NCI-H748 treated with DMSO at 0.1 percent for 48 hours (cell line): ENCODE measurements at places on chromosomes 4 and X.

GRCh38 chr4:137541181-137541580 lies 8.9 kb upstream of the PCDH18 start:
- DNase-seq, result no peak

DNA sequence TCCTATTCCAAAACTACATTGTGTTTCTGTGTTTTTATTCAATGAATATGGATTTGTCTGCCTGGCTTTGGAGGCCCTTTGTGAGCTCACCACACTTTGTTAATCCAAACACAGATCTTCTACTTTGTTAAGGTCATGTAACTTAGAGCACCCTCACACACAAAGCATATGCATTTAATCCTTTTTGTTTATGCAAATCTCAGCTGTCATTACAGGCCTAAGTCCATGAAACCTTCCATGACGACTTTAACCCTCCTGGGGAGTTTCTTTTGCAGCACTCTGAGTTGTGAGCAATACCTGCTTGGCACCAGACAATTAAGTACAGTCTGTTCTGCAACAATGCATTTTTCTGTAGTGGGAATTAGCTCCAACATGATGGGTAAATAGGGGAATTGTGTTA lies 14.9 kb downstream of the CCSER1 start:
- DNase-seq, result no peak

GRCh38 chr4:80967346-80967745 lies 63.2 kb upstream of the BMP3 start:
- no peak for DNase-seq

DNA sequence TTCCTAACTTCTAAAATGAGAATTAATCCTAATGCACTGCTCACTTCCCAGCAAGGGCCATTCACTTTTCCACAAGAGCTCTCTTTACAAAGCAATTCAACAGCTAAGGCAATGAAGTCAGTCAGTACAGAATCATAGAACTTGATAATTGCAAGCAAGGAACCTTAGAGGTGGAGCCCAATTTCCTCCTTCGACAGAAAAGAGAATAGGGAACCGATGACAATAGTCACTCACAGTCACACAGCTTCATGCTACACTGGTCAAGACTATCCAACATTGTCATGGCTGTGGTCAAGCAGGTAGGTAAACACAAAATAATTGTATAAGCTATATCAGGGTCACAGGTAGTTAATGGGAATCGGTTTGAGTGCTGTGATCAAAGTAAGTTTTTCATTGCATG lies 90.0 kb downstream of the ELOVL6 start:
- DNase-seq, result no peak

DNA sequence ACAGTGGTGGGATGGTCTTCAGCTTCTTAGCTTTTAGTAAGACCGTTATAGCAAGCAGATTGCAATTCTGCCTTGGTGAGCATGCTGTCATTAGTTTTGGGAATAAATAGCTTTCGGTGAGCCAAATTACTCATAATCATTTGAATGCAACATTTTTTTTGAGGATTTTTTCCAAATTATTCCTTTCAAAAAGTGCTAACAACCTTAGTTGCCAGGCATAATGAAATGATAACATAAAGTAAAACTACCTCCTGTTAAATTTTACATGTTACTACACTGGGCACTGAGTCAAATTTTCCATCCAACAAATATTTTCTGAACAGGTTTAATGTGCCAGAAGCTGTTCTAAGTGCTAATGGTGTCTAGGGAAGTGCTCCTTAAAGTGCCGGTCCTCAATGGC lies 15.8 kb upstream of the NPFFR2 start:
- DNase-seq, result no peak

- DNase-seq, result no peak
Observed at GRCh38 chrX:120517936-120518335, 42.8 kb downstream of the CUL4B start.

DNA sequence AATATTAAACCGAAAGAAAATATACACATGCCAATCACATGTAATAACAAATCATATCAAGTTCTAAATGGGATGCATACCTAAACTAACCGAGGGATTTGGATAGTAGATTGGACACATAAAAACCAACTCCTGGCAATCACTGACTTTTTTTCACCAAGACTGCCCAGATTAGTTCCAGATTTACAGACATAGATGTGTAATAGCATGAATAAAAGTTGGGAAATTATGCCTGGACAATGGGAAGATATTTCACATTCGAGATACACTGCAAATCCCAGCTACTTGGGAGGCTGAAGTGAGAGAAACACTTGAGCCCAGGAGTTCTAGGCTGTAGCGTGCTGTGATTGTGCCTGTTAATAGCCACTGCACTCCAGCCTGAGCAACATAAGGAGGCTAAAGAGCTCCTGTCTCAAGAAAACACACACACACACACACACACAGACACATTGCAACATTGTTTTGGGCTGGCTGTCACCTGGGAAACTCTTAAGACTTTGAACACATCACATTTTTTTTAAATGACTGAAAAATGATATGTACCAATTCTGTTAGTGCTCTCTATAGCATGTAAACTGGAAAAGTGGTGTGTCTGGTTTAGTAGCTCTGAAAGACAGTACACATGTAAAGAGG lies 5.7 kb downstream of the RAB40A start:
- DNase-seq, result no peak

GRCh38 chr4:187491286-187491685 lies 504.3 kb upstream of the ZFP42 start:
- DNase-seq, result no peak

DNA sequence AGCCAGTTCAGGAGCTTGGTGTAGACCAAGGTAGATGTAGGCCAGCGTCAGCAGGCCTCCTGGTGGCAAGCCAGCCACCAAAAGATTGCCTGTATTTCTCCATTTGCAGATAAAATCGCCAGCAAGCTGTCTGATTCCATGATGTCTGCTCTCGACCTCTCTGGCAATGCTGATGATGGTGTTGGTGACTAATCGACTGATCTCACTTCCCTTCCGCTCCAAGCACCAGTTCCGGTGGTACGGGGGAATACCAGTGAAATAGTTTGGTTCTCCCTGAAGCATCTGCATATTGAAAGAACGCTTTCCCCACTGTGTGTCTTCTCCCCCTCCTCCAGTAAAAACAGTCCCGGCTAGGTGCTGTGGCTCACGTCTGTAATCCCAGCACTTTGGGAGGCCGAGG lies 30.4 kb downstream of the GNL3L start:
- DNase-seq, result no peak

DNA sequence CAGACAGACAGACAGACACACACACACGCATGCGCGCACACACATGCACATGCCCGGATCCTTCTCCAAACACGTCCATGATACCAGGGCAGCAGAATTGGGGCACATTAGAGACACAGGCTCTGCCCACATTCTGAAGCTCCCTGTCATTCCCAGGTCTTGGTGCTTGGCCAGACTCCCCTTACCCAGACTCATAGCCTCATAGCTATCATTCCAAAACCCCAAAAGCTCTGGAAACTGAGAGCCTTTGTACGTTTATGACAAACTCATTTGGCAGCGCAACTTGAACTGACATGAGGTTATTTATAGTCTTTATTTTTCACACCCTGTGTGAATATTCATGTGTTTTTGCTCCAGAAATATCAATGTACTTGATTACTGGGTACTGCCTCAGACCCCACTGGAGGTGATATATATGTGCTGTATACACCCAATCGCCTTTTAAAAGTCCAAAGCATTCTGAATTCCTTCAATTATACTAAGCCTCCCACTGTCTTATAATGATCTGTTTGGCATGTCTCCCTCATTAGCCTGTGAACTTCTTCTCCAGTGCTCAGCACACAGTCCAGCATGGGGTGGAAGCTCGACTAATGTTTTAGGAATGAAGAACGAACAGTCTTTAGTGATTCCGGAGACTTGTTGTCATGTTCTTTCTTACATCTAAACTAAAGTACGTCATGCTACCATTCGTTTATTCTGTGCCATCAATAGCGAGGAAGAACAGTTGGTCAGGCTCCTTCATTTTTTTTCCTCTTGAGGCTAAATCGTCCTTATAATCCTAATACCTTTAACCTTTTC lies 45.0 kb downstream of the RTL9 start:
- no peak for DNase-seq

DNA sequence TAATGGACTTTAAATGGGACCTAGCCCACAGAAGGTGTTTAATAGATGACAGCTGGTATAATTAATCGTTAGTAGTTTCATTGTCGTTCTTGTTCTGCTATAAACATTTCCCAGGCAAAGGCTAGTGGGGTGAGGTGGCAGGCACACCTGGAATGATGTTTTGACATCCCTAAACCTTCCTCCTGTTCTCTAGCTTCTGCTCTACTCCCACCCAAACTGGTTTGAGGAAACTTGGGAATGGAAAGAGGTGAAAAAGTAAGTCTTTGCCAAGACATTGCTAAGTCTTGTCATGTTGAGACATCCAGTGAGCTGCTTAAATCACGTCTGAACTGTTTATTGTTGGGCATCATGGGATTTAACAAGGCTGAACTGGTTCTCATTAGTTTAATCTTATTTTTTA lies 37.5 kb downstream of the CHRNA9 start:
- no peak for DNase-seq

- DNase-seq, result no peak
Observed at GRCh38 chr4:8675906-8676305, 83.3 kb downstream of the CPZ start.

DNA sequence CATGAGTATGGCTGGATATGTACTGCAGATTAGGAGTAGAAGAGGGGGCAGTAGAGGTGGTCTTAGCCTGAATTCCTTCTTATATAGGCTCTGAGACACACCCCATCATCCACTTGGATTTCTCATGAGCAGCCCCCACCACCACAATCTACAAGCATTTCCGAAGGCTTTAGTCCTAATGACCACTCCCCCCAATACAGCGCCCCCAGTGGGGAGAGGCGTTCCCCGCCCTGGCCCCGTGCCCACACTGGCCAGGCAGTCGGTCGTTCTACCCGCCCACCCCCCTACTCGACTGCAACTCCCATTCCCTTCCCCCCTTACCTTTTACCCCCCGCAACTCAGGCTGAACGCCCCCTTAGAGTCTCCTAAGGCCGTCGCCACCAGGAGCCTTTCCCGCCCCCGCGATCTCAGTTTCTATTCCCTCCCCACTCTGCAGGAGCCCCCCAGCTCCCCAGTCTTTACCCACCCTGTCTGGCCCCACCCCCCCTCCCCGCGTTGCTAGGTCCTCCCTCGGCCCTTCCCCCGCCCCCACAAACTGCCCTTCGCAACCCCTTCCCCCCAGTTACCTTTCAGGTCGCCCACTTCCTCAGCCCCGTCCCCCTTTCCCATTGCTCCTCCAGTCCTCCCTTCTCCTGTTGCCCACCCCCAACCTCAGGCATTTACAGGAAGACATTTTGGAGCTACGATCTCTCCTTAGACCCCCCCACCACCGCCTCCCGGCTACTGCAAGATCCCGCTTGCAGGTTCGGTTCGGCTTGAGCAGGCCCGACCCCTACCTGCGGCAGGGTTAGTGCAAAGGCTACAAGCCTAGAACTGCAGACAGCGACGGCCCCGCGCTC lies 468 bp downstream of the ZMYM3 start:
- peak; percentile 0 for DNase-seq

- no peak for DNase-seq
Observed at GRCh38 chr4:108716340-108716739, 46.5 kb downstream of the ETNPPL start.

DNA sequence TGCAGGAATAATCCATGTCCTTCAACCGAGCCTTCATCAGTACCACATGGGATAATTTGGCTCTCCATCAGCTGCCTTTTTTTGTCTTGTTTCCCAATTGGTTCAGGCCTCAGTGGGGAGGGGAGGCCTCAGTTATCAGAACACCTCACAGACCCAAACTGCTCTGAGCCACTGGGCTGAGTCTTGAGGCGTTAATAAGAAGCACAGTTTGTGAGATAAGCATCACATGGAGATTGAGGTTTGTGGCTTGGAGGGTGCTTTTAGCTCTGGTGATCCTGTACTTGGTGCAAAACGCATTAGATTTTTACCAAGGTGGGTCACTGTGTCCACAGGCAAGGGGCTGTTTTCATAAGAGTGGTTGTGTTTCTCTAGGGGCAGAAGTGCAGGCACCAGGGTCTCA lies 82.8 kb upstream of the HPF1 start:
- no peak for DNase-seq

GRCh38 chr4:2251073-2251794 lies 9.3 kb upstream of the HAUS3 start:
- no peak for DNase-seq

DNA sequence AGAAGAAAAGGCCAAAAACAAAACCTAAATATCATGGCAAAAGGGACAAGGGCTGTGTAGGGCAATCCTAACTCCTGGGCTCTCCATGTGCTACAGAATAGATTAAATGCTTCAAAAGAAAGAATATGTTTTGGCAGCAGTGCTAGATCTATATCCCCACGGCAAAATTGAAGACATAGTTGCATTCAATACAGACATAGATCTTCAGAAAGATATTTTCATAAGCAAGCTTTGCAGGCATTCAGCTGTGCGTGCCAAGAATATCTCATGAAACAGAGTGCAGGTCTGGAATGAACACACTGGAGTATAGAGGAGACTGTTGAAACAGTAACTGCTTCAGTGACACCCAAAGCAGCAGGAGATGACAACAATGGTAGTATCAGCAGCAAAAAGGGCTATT lies 1476.9 kb downstream of the ARAP2 start:
- DNase-seq, result no peak

- DNase-seq, result peak; percentile 10
Observed at GRCh38 chrX:85084770-85085393, 81.2 kb downstream of the APOOL start.

GRCh38 chrX:47209508-47210238 lies 8.8 kb upstream of the CDK16 start:
- no peak for DNase-seq

DNA sequence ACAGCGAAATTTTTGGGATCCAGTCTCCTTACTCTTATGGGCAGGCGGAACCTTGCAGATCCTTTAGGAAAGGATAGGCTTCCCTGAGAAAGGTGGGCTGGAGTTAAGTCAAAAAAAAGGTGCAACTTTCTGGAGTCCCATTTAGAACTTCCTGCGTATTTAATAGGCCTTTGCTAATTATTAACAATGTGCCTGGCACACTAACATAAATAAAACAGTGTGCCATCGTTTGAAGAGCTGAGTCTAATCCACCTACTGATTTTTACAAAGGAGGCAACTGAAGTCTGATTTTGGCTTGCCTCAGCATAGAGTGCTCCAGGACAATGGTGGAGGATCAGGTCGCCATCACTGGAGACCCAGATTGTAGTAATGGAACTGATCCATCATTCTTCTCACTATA lies 15.7 kb downstream of the PLS3 start:
- no peak for DNase-seq

- no peak for DNase-seq
Observed at GRCh38 chrX:49925176-49925575, 2.8 kb downstream of the CLCN5 start.

- no peak for DNase-seq
Observed at GRCh38 chr4:113784497-113785250, 23.1 kb upstream of the CAMK2D start.

- no peak for DNase-seq
Observed at GRCh38 chr4:158710814-158711213, 12.4 kb downstream of the PPID start.

GRCh38 chr4:27894951-27895350 lies 1034.3 kb downstream of the STIM2 start:
- no peak for DNase-seq

DNA sequence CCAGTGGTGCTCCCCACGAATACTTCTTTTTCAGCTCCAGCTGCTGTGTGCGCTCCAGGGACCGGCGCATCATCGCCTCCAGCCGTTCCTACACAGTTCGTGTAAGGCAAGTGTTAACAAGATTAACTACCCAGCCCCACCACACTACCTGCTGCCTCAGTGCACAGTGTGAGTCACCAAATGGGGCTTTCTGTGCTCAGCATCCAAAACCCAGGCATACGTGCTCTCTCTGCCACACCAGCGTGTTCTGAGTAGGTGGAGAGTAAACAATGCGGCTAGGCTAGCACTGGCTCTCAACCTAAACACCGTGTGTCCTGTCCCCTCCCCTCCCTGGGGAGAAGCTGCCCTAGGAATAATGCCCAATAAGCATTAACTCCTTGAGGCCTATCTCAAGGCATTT lies 60.0 kb downstream of the MAP7D2 start:
- DNase-seq, result no peak
